ENCODE measurements at places on chromosomes 7 and 10.

GRCh38 chr10:97150013-97150595 lies 35.7 kb downstream of the SLIT1 start:
- DNase-seq, result no peak

DNA sequence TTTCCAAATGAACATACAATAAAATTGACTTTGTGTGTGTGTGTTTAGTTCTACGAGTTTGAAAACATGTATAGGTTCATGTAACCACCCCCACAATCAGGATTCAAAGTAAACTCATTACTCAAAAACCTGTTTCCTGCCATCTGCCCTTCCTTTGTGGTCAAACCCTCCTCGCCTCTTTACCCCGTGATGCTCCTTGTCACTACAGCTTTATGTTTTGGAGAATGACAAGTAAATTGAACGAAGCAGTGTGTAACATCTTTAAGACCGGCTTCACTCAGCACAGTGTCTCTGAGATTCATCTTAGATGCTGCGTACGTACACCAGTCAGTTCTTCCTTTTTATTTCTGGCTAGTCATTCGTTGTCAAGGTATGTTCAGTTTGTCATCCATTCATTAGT lies 54.6 kb upstream of the MKI67 start:
- no peak for DNase-seq

GRCh38 chr10:89421018-89421476 lies 6.7 kb downstream of the IFIT5 start:
- DNase-seq, result no peak

GRCh38 chr7:131210618-131211017 lies 117.1 kb upstream of the MKLN1 start:
- no peak for DNase-seq
